CD4-positive, alpha-beta T cell (primary cell): ENCODE measurements at places on chromosomes 5 and 9. TPM values are rescaled to one million over a fixed set of nuclear protein-coding genes. Genes with fewer than 3 reads are reported as not detected.

- peaks cover 33% of the 10 kb centered on the region for H3K4me1 ChIP-seq
- H3K27ac ChIP-seq: peak overlapping the region; percentile 65
- peaks cover 45% of the 10 kb centered on the region for H3K36me3 ChIP-seq
- peak overlapping the region; percentile 83 for H3K4me3 ChIP-seq
Observed at GRCh38 chr5:31531543-31531887, 378 bp downstream of the DROSHA start.

DNA sequence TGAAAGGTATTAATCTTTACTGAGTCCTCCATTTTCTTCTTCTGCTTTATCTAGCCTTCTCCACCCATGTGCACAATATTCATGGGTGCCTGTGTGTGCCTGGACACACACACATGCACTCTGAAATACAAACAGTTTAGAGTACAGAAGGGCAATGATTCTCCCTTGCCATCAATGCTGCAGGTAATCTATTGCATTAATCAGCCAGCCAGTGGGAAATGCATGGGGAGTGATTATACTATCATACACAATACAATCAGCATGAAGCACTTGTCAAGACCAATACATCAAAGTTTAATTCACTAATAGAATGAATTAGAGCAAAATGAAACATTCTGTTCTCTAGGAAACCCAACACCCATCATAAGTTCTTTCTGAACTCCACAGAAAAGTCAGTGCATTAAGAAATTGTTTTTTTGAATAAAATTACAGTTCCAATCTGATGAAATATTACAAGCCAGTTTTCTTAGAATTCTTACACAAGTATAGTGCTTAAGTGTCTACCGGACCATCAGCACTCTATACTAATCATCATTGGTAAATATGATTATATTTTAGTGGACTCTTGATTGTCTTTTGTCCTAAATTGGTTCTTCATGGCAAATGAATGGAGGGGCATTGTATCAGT is 172.2 kb downstream of the ZSWIM6 start:
- no peak overlapping the region for H3K27ac ChIP-seq
- DNase-seq: no peak
- H3K27me3 ChIP-seq: no peaks in the 10 kb centered on the region
- H3K36me3 ChIP-seq: no peaks in the 10 kb centered on the region
- no peak overlapping the region for H3K4me3 ChIP-seq

DNA sequence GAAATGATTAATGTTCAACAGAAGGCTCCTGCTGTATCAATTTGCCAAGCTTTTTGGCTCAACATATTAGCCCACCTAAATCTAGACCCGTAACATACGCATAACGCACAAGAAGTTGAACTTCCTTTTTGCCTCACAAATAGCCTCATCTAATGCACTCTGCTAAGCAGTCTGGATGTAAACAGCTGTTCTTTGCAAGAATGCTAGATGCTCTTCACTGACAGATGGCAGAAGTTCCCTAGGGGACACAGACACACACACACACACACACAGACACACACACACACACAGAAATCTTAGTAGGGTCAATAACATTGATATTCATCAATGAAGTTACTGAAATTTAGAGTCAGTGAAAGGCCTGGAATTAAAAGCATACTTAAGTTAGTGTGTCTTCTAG is 13.2 kb upstream of the PCA3 start:
- no peaks in the 10 kb centered on the region for H3K27me3 ChIP-seq
- no peaks in the 10 kb centered on the region for H3K4me1 ChIP-seq
- no peak overlapping the region for H3K4me3 ChIP-seq
- no peak for DNase-seq
- no peaks in the 10 kb centered on the region for H3K36me3 ChIP-seq
- no peak overlapping the region for H3K27ac ChIP-seq

GRCh38 chr5:178378527-178379484 is 146.2 kb upstream of the PHYKPL start:
- H3K27me3 ChIP-seq: no peaks in the 10 kb centered on the region
- H3K36me3 ChIP-seq: no peaks in the 10 kb centered on the region
- DNase-seq: no peak
- no peak overlapping the region for H3K27ac ChIP-seq
- H3K4me3 ChIP-seq: no peak overlapping the region
- no peaks in the 10 kb centered on the region for H3K4me1 ChIP-seq

GRCh38 chr5:103232393-103232999 is 26.1 kb upstream of the MACIR start:
- no peaks in the 10 kb centered on the region for H3K27me3 ChIP-seq
- DNase-seq: no peak
- H3K4me3 ChIP-seq: no peak overlapping the region
- H3K27ac ChIP-seq: no peak overlapping the region
- no peaks in the 10 kb centered on the region for H3K4me1 ChIP-seq
- H3K36me3 ChIP-seq: no peaks in the 10 kb centered on the region

- no peaks in the 10 kb centered on the region for H3K36me3 ChIP-seq
- no peaks in the 10 kb centered on the region for H3K4me1 ChIP-seq
- DNase-seq: no peak
- H3K27me3 ChIP-seq: no peaks in the 10 kb centered on the region
Observed at GRCh38 chr5:37991301-37992299, 151.8 kb upstream of the GDNF start.

DNA sequence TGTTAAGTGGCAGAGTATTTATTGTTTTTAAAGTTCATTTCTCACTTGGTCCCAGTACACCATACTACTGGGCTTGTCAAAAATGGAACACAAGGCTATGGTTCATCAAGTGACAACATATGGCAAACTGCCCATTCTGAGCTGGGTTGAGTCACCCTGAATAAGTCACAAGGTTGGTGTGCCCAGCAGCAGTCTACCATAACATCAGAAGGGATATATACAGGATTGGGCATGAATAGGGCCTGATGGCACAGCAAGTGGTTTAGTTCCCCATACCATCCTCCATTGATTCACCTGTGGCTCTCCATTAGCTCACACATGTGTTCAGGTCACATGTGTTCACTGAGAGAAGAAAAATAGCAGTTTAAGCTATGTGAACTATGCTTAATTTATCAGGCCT is 249.8 kb upstream of the PRDM9 start:
- no peaks in the 10 kb centered on the region for H3K4me1 ChIP-seq
- H3K4me3 ChIP-seq: no peak overlapping the region
- no peaks in the 10 kb centered on the region for H3K36me3 ChIP-seq
- H3K27me3 ChIP-seq: no peaks in the 10 kb centered on the region

DNA sequence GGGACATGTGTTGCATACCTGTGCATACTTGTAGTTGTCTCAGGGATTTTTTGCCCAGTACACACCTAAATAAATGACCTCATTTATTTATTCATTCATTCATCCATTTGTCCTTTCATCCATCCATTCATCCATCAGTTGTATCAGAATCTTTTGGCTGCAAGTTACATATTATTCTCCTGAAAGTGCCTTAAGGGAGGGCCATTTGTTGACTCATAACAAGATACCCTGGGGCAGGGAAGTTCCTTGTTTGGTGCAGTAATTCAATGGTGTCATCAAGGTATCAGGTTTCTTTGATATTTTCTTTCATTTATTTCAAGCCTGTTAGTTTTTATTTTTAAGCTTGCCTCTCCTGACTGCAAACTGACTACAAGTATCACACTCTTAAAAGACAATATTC is 597.9 kb upstream of the TLE4 start:
- H3K27ac ChIP-seq: no peak overlapping the region
- no peaks in the 10 kb centered on the region for H3K4me1 ChIP-seq
- DNase-seq: no peak
- no peak overlapping the region for H3K4me3 ChIP-seq
- H3K36me3 ChIP-seq: no peaks in the 10 kb centered on the region

DNA sequence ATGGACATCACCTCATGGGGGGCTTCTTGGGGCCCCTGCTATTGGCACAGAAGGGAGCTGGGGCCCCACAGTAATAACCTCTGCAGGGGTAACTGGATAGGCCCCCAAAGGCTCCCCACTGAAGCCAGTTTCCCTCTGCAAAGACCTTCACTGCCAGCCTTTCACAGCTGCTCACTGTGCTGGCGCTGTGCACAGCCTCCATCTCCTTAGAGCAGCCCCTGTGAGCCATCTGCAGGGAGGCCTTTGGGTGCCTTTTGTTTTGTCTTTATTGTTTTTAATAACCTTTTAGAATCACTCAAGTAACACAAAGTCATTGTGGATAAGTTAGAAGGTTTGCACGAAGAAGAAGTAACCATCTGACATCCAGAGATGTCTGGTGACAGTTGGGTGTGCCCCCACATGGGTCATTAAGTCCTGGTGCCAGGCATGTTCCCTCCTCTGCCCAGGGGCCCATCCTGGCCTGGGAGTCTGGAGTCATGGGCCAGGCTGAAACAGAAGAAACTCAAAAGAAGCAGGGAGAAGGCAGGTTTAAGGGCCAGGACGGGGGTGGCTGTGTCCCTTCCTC is 42.7 kb downstream of the NCS1 start:
- no peak overlapping the region for H3K27ac ChIP-seq
- no peak for DNase-seq
- no peaks in the 10 kb centered on the region for H3K27me3 ChIP-seq
- H3K36me3 ChIP-seq: no peaks in the 10 kb centered on the region
- H3K4me1 ChIP-seq: no peaks in the 10 kb centered on the region

GRCh38 chr5:146290318-146290717 is 48.3 kb upstream of the POU4F3 start:
- peaks cover 14% of the 10 kb centered on the region for H3K36me3 ChIP-seq
- H3K27me3 ChIP-seq: no peaks in the 10 kb centered on the region
- no peak overlapping the region for H3K27ac ChIP-seq
- no peak for DNase-seq

- no peaks in the 10 kb centered on the region for H3K4me1 ChIP-seq
- no peak overlapping the region for H3K27ac ChIP-seq
- no peaks in the 10 kb centered on the region for H3K27me3 ChIP-seq
- DNase-seq: no peak
Observed at GRCh38 chr9:65444943-65445342, 159.9 kb upstream of the FOXD4L5 start.

- H3K27ac ChIP-seq: no peak overlapping the region
- H3K4me1 ChIP-seq: no peaks in the 10 kb centered on the region
- H3K4me3 ChIP-seq: no peak overlapping the region
- DNase-seq: no peak
- no peaks in the 10 kb centered on the region for H3K36me3 ChIP-seq
Observed at GRCh38 chr5:156479849-156480248, 152.9 kb downstream of the SGCD start.

GRCh38 chr9:94811074-94811473 is 84.6 kb downstream of the AOPEP start:
- H3K4me1 ChIP-seq: no peaks in the 10 kb centered on the region
- H3K27ac ChIP-seq: no peak overlapping the region
- H3K27me3 ChIP-seq: no peaks in the 10 kb centered on the region
- H3K4me3 ChIP-seq: no peak overlapping the region

- no peaks in the 10 kb centered on the region for H3K27me3 ChIP-seq
- DNase-seq: no peak
- H3K4me3 ChIP-seq: no peak overlapping the region
- no peak overlapping the region for H3K27ac ChIP-seq
- no peaks in the 10 kb centered on the region for H3K36me3 ChIP-seq
Observed at GRCh38 chr5:5298068-5298633, 124.3 kb upstream of the ICE1 start.

DNA sequence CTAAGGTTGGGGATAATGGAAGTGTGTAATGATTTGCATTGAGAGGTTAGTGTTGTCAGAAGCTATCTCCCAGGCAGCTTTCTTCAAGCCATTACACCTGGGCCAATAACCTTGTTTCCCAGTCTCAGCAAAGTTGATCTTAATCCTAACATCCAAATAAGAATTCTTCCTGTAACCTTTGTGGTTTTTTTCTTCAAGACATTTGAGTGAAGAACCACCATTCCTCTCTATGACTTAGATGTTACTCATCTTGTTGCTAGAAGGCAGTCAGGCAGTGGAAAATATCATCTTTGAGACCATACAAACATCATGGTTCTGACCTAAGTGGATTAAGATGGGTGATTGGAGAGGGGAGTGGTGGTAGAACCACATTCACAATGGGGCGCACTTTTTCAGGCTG is 103.5 kb downstream of the NDUFAF2 start:
- no peak overlapping the region for H3K27ac ChIP-seq
- no peak for DNase-seq
- no peak overlapping the region for H3K4me3 ChIP-seq
- no peaks in the 10 kb centered on the region for H3K4me1 ChIP-seq
- H3K27me3 ChIP-seq: no peaks in the 10 kb centered on the region

DNA sequence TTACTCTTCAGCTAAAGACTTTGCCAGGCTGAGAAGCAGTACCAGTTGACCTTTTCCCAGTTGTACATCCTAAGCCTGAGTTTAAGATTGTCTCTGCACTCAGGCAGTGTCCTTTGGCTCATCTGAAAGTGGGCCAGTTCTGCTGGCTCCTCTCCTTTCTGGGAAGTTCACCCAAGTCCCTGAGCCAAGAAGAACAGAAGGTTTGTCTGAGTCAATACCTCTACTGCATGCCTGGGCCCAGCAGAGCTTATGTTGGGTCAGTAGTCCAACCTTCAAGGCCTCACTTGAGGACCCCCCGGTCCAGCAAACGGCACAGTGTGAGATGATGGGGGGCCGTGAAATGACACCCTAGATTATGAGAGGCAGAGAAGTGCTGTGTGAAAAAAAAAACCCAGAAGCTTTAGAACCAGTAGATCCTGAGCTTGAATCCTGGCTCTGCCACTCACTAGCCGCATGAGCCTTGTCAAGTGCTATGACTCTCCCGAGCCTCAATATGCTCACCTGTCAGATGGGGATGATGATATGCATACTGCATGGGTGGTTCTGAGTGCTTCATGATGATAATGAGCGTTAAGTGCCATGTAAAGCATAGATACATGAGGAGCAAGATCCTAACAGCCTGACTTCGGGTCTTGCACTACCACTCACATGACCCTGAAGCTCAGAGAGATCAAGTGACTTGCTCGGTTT is 156.0 kb downstream of the MACROH2A1 start:
- H3K36me3 ChIP-seq: no peaks in the 10 kb centered on the region
- no peak overlapping the region for H3K4me3 ChIP-seq
- H3K27ac ChIP-seq: no peak overlapping the region
- H3K27me3 ChIP-seq: no peaks in the 10 kb centered on the region

- no peak overlapping the region for H3K4me3 ChIP-seq
- H3K27ac ChIP-seq: no peak overlapping the region
- peaks cover 6% of the 10 kb centered on the region for H3K27me3 ChIP-seq
- DNase-seq: no peak
- H3K36me3 ChIP-seq: no peaks in the 10 kb centered on the region
Observed at GRCh38 chr9:128404560-128404959, 16.1 kb upstream of the CERCAM start.

GRCh38 chr9:128082151-128082550 is 14.1 kb downstream of the SLC25A25 start:
- peaks cover 15% of the 10 kb centered on the region for H3K36me3 ChIP-seq
- H3K4me3 ChIP-seq: no peak overlapping the region
- peaks cover 40% of the 10 kb centered on the region for H3K4me1 ChIP-seq
- no peak overlapping the region for H3K27ac ChIP-seq

RNF208 gene
- 0.66 TPM for total RNA-seq

IL7R gene
- total RNA-seq: 638 TPM

CD72 gene
- total RNA-seq: 3.6 TPM

INSL4 gene
- not detected for total RNA-seq

ARID3C gene
- total RNA-seq: 0.25 TPM

MCTP1 gene
- total RNA-seq: 2.1 TPM

NPDC1 gene
- 15.3 TPM for total RNA-seq

HAVCR2 gene
- total RNA-seq: 1.8 TPM

CNTFR gene
- not detected for total RNA-seq

SLC23A1 gene
- total RNA-seq: not detected

GFPT2 gene
- 1.1 TPM for total RNA-seq

ANKRD31 gene
- 0.56 TPM for total RNA-seq
